ENCODE measurements at places on chromosomes 4 and X.

- DNase-seq: no peak
Observed at GRCh38 chrX:107978707-107979307, 3.4 kb downstream of the TEX13B start.

DNA sequence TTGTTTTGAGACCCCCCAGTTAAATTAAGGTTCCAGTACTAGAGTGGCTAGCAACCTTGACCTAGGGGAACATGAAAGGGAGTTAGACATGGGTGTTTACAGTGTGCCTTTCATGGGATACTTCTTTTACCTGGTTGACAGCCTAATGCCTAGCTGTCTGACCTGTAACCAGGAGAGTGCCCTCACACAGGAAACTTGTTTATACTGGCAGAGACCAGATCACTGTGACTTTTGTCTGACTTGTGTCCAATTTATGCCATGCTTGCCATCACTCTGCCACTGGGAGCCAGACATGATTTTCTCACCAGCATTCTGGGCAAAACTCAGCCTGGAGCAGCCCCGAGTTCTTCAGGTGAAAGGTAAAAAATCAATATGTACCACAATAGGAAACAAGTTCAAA, 305.9 kb downstream of the CHIC1 start:
- DNase-seq: no peak

- no peak for DNase-seq
Observed at GRCh38 chr4:158778156-158778711, 9.4 kb downstream of the FNIP2 start.

GRCh38 chr4:89954906-89955695, 60.4 kb downstream of the MMRN1 start:
- no peak for DNase-seq

DNA sequence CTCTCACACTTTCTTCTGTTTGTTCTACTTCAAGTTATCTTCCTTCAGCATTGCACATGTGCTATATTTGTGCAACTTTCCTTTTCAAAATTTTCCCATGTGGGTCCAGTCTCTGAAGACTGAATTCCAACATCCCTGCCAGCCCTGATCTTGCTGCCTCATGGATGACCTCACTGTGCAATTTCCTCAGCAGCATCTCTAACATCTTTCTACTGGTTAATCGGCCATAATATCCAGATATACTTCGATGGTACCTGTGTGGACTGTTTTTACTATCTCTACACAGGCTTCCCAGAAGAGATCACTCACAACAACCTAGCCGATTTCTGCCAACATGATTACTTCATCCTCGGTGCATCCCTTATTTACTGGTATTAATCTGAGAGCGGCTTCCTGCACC, 41.5 kb downstream of the GPM6A start:
- no peak for DNase-seq

DNA sequence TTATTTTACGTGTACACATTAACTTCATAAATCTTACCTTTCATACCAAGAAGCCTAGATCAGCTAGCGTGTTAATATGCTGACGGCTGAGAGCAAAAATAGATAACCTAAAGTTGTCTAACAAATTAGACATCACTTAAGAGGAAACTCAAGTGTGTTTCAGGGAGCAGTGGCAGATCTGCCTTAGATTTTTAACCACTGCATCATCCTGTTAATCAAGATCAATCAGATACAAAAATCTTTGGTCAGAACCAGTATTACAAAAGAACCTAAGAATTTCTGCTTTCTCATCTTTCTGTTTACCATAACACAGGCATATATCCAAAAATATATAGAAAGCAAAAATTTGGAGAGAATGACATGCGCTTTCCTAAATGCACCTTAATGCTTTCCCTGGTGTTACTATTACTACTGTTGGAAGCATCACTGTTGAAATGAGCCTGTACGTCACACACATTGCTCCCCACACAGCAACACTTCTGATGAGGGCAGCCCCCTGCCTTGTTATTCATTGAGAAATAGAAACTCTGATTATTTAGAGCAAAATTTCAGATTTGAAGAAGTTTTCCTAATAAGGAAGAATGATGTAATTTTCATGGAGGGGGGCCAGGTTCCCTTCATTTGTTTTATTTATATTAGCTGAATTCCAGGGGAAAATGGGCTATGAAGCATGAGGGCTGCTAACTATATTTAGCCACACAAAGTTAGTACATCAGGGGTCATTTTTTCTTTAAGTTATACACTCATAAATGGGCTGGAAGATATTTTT, 152.3 kb downstream of the CBR4 start:
- peak; percentile 15 for DNase-seq

DNA sequence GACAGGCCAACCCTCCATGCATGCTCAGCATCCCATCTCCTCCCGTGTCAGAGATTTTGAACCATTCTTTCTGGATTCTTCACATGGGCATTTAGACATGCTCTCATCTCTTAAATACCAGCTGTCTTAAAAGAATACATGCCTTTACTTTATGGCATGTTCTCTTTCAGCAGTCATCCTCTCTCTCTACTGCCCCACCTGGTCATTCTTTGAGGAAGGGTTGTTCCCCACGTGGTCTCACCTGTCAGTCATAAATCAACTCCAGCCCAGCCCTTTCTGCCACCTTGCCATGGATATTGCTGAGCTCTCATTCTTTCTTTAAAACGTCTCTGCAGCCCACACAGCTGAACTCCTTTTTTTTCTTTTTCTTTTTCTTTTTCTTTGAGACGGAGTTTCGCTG, 111.3 kb downstream of the ARHGAP10 start:
- DNase-seq: no peak

DNA sequence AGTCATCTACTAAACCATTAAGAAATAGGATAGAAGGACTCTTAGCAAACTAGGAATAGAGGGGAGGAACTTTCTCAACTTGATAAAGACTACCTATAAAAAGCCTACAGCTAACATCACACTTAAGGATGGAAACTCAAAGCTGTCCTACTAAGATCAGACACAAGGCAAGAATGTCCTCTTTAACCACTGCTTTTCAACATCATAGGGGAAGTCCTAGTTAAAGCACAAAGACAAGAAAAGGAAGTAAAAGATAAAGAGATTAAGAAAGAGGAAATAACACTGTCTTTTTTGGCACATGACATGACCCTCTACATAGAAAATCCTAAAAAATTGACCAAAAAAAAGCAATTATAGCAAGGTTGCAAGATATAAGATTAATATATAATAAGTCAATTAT, 136.6 kb downstream of the FBXW7 start:
- no peak for DNase-seq

- no peak for DNase-seq
Observed at GRCh38 chr4:121375262-121375661, 5.6 kb downstream of the QRFPR start.

- DNase-seq: no peak
Observed at GRCh38 chr4:67883902-67884301, at the start of gene TMPRSS11D. Gene TMPRSS11D (minus strand): TSS chr4:67884002. CDS start chr4:67883933, 69 bp downstream.

Data from NCI-H446 (cell line).